ENCODE measurements at places on chromosomes 3 and 15.
A peak's percentile ranks its signal among the peaks of the same experiment; 100 is the strongest.

- DNase-seq: peak; percentile 46
Observed at GRCh38 chr3:115814778-115815380, 191.6 kb downstream of the GAP43 start.

- no peak for DNase-seq
Observed at GRCh38 chr3:131762981-131763564, 260.3 kb upstream of the MRPL3 start.

- DNase-seq: no peak
Observed at GRCh38 chr15:39783244-39783820, 691 bp upstream of the FSIP1 start.

- DNase-seq: no peak
Observed at GRCh38 chr15:80580536-80581260, 114.4 kb upstream of the ABHD17C start.

GRCh38 chr3:165181556-165181955 is 14.6 kb downstream of the SLITRK3 start:
- DNase-seq: no peak

DNA sequence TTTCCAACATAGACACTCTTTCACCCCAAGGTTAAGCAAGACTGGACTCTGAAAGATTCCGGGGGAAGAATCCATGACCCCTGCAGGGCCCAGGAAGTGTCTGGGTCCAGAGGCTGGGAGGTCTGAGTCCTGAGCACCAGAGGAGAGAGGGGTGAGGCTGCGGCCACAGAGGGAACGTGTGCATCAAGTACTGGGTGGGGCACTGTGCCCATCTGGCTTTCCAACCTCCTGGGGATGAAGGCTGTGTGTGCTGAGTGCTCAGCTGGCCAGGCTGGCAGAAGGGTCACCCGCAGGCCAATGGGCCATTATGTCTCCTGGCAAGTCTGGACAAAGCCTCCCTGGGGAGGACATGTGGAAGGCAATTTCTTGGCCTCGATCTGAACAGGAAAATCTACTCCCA is 3.3 kb downstream of the CHRNA3 start:
- no peak for DNase-seq

- DNase-seq: no peak
Observed at GRCh38 chr3:146110161-146110560, 50.8 kb downstream of the PLOD2 start.

DNA sequence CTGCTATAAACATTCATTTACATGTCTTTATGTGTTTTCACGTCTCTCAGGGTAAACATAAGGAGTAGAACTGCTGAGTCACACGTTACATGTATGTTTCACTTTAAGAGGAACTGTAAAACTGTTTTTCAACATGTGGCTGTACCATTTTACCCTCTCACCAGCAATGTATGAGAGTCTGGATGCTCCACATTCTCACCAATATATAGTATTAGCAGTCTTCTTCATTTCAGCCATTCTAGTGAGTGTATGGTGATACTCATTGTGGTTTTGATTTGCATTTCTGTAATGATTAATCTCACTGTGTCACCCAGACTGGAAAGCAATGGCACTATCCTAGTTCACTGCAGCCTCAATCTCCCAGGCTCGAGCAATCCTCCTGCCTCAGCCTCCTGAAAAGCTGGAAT is 37.1 kb downstream of the PHC3 start:
- DNase-seq: no peak

DNA sequence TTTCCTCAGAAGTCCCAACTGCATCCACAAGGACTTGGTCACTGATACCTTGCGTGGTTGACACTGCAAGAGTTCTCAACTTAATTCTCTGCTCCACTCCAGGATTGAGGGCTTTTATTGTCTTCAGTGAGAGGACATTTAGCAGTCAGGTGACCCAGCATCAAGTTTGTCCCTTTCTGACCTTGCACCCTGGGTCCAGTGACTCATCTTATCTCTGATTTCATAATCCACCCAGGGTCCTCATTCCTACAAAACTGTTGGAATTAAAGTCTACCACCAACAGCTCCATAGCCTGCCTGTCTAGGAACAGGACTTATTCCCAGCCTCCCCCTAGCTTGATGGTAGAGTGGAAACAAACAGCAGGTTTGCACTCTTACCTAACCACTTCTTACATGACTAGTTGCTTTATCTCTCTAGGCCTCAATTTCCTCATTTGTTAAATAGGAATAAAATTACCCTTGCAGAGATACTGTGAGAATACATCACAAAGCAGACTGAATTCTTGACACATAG is 151.3 kb upstream of the LPP start:
- DNase-seq: no peak

- DNase-seq: no peak
Observed at GRCh38 chr3:175571096-175571495, 712.0 kb downstream of the NAALADL2 start.

DNA sequence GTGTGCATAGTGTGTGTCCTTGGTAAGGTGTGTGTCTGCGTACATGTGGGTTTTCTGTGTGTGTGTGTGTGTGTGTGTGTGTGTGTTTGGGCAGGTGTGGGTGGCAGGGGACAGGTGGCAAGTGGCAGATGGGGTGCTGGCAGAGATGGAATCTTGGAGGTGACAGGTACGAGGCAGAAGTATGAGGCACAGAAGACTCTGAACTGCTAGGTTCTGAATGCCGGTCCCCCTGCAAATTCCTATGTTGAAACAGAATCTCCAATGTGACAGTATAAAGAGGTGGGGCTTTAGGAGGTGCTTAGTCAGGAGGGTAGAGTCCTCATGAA is 29.8 kb downstream of the SRPRB start:
- no peak for DNase-seq

GRCh38 chr3:10389995-10390394 is 69.1 kb upstream of the SEC13 start:
- no peak for DNase-seq

GRCh38 chr15:38667890-38668850 is 103.6 kb upstream of the RASGRP1 start:
- DNase-seq: no peak

DNA sequence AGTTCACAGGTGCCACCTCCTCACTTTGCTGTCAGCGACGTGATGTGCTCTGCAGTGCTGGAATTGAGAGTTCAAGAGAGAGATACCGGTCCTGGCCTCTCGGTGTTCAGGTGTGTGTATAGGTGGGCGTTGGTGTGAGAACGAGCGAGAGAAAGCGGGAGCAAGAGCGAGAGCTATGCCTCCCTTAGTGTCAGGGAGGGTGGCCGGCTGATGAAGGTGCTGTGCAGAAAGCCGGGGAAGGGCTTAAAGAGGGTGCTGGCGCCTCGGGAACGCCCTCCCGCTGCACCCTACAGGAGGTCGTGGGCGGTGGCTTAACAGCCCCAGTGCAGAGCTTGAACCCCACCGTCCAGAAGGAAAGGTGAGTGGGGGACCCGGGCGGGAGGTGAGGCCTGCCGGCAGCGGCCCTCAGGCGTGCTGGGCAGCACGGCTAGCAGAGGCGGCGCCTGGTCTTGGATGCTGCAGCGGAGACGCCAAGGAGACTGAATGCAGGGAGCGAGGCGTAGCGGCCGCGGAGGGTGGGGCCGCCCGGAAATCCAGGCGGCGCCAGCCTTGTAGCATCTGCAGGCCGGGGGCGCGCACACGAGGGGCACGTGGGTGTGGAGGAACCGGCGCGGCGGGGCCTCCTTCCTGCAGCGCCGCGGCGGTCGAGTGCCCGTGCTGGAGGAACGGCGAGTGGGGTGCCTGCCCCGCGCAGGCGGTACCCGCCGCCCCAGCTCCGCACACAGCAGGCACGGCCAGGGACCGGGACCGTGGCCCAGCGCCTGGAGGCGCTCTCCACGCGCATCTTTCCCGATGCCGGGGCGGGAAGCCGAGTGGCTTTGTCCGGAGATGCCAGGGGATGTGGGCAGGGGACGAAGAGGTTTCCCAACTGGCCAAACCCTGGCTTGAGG is 246.8 kb upstream of the TOPAZ1 start:
- DNase-seq: no peak

GRCh38 chr15:79442911-79443310 is 10.8 kb downstream of the MINAR1 start:
- no peak for DNase-seq

GRCh38 chr15:40782609-40783227 is 12.9 kb downstream of the C15orf62 start:
- peak; percentile 72 for DNase-seq

DNA sequence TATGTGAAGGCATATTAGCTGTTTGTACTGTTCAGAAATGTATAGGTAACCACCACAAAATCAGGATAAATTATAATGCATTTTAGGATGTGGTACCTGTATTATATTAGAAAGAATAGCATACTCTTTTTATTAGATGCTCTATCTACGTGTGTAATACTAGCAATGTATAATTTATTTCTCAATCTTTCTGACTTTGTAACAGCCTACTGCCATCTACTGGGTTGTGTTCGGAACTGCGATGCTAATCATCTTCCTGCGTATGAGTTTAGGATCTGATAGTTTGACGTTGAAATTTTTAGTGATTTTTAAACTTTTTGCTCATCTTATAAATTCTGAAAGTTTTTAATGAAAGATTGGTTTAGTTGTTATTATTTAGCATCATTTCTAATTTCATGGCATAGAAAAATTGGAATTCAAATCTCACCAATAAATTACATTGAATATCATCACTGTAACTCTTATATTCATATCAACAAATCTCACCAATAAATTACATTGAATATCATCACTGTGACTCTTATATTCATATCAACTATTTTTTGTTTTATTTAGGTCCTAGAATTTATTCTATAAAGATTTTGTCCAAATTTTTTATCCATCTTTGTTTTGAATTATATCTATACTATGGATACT is 322.7 kb upstream of the ZNF717 start:
- DNase-seq: no peak

DNA sequence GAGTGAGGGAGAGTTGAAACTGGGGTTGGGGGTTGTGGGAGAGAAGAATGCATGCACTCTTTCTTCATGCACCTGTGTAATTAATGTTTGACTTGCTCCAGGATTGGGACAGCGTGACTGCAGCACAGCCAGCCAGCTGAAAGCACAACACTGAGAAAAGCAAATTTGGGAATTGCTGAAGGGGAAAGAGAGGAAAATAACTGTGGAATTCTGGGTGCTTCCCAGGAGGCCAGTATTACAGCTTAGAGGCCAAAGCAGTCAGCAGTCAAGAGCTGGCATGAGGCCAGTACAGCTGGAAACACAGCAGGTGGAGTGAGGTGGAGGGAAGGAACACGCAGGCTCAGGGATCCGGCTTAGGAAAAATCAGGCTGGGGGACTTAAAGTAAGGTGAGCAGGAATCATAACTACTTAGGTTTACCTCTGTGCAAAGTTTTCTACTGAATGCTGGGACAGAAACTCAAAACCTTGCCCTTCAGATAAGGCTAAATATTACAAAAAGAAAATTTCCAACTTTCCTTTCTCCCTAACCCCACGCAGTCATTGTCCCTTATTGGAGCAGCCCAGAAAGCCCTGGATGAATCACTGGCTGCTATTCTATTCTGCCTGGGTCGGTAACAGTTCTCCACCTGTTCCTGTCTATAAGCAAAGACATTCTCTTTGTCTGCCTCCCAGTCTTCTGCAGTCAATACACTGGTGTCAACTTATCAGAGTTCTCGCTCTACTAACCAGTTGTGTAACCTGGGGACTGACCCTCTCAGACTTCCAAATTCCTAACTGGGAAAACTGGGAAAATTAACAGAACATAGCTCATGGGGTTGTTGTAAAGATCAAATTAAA is 167.2 kb downstream of the MAGI1 start:
- DNase-seq: no peak

DNA sequence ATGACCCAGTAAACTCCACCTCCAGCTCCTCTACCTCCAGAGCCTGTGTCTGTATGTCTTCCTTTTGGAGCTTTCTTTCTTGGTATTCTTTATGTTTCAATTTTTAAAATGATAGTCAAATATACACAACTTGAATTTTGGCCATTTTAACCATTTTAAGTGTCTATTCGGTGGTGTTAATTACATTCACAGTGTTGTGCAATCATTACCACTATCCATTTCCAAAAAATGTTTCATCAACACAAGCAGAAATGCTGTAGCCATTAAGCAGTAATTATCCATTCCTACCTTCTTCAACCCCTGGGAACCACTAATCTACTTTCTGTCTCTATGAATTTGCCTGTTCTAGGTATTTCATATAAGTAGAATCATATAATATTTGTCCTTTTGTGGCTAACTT is 194.5 kb upstream of the TSC22D2 start:
- no peak for DNase-seq

DNA sequence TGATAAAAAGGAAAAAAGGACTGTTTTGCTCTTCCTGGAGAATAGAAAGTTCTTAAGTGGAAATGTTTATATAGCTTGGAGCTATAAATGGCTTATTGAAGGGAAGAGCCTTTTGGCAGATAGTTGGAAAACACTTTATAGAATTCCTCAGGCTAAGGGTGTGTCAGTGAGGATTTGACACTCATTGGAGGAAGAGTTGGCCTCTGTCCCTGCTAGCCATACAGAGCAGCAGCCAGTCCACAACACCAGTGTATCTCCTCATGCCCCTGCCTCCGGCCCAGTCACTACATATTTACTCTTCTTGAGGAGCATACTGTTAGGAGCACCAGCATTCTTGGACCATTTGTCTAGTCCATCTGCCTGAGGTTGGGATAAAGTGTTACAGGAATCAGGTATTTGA is 36.2 kb downstream of the KLHL18 start:
- DNase-seq: no peak

- DNase-seq: no peak
Observed at GRCh38 chr15:35756623-35757022, 210.7 kb upstream of the DPH6 start.

- DNase-seq: no peak
Observed at GRCh38 chr15:40257656-40258450, 19.0 kb downstream of the PAK6 start.

- no peak for DNase-seq
Observed at GRCh38 chr3:71400986-71401451, 182.5 kb downstream of the FOXP1 start.

DNA sequence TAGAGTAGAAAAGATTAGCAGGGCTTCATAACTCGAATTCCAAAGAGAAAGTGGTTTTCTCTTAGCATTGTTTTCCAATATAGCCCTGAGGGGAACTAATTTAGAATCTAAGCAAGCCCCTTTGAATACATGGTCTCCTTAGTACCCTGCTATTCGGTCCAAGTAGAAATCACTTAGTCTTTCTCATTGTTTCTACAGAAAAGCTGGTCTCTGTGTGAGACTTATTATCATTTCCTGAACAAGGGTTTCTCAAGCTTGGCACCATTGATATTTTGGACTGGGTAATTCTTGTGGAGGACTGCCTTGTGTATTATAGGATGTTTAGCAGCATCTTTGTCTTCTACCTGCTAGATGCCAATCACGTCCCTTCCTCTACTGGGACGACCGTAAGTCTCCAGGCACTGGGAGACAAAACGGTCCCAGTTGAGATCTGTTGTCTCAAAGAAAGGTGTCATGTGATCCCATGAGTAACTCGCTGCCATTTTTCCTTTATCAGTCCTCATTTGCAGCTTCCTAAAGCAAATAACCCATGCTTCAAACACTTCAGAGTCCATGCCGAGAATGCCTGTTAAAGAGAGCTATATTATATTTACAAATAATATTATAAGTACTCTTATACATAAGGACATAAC is 230.7 kb upstream of the SLCO3A1 start:
- DNase-seq: no peak

DNA sequence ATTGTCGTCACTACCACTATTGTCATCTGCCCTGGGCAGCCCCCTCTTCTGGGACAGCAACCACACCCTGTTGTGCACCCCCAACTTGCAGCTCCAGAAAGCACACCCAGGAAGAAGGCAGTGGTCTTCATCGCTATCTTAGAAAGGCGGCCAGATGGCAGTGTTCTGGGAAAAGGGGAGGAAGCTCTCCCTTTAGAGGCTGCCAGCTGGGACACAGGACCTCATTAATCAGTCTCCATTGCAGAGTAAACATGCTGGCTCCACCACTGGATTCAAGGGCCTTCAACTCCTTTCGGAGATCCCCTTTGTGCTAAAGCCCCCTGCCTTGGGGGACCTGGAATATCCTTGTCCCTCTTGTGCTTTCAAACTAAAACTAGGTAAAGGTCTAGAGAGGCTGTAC is 199.3 kb upstream of the LINGO1 start:
- no peak for DNase-seq
